SK-N-MC (cell line): ENCODE measurements at places on chromosomes 11 and 22.

DNA sequence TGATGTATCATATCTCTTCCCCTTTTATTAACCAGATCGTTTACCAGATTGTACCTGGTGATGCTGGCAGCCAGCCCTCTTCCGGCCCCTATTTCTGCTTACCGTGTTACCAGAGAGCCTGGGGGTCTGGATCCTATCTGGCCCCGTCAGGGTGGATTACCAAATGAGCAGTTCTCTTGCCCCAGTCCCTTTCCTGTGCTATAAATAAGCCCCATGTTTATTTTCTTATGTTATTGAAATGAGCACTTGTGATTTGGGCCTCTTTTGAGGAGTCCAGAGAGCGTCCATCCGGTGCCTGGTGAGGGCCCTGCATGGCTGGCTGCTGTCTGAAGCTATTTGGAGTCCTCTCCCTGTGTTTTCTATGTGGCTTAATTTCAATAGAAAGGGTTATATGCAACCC lies 59.5 kb downstream of the ALX4 start:
- no peak for DNase-seq

- DNase-seq, result no peak
Observed at GRCh38 chr11:67648140-67648795, 2.3 kb downstream of the ACY3 start.

- no peak for DNase-seq
Observed at GRCh38 chr22:43543522-43544288, 131.9 kb downstream of the MPPED1 start.

DNA sequence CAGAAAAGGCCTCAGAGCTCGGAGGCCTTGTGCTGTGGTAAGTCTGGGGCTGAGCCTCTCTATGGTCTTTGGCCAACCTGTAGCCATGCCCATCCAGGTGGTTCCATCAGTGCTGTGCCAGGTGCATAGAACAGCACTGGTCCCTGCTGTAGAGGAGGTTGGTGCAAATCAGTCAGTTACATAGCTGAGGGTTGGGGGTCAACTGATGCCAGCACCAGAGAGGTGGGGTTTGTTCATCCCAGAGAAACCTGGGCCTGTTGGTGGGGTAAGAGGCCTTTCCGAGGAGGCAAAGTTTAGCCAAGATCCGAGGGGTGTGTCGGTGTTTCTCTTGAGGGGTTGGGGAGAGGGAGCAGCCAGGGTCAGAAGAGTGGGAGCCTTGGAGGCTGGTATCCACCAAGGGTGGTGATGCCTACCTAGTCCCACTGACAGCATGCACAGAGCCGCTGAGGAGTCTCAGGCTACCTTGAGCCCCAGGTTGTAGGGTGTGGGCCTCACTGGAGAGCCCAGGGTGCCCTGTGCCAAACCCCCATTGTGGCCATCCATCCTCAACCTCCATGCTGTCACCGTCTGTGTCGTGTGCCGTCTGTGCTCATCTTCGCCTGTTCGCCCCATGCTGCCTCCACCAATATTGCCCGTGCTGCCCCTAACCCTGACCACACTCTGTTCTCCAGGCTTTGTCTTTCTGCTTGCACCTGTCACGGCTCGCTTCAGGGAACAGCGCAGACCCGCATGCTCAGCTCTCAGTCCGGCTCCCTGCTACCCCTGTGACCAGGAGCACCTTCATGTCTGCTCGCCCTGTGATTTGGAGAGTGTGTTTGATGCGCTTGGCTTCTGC lies 78.7 kb upstream of the SUSD2 start:
- DNase-seq, result no peak

DNA sequence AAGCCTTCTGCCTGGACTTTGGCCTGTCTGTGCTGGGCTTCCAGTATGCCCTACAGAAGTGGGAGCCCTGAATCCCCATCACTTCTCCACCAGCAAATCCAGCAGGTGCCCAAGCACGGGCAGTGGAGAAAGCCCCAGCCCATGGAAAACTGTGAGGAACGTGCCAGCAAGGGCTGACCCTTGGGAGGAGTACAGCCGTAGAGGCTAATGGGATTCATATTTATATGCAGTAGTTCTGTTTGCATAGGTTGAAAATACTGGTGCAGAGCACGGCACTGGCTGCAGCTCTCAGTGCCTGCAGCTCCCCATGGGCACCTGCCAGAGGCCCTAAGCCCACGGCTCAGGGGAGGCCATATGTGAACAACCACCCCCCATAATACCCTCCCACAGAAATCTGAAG lies 10.1 kb downstream of the NAGA start:
- DNase-seq, result no peak

DNA sequence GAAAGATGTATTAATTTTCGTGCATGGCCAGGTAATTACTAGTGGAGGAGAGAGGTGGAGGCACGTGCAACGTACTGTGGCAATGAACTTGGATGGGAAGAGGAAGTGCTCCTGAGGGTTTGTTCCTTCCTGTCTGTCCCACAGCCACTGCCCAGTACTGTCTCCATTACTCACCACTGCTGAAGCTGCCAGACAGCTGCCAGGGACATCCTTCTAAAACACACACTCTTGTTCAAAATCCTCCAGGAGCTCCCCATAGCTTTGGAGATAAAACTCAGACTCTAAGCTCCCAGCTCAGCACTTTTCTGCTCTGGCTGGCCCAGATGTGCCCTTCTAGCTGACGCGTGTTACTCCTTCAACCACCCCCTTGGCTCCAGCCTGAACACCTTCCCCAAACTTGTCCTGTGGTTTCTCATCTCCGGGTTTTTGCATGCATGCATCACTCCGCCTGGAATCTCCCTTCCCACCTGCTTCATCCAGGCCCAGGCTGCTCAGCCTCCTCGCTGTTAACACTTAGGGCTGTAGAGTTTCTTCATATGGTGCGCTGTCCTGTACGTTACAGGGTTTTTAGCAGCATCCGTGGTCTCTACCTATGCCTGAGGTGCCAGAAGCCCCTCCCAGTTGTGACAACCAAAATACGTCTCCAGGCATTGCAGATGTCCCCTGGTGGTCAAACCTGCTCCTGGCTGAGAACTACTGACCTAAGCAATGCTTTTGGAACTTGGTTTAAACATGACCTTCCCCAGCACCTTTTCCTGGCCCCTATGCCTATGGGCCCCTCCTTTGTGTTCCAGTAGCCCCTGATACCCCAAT lies 69.5 kb downstream of the C11orf91 start:
- DNase-seq, result no peak

GRCh38 chr11:64305691-64306562 lies 603 bp downstream of the ESRRA start:
- DNase-seq, result no peak

- no peak for DNase-seq
Observed at GRCh38 chr11:91164452-91164822, 941.6 kb upstream of the CHORDC1 start.

- DNase-seq, result no peak
Observed at GRCh38 chr11:22044126-22044525, 148.8 kb upstream of the ANO5 start.

DNA sequence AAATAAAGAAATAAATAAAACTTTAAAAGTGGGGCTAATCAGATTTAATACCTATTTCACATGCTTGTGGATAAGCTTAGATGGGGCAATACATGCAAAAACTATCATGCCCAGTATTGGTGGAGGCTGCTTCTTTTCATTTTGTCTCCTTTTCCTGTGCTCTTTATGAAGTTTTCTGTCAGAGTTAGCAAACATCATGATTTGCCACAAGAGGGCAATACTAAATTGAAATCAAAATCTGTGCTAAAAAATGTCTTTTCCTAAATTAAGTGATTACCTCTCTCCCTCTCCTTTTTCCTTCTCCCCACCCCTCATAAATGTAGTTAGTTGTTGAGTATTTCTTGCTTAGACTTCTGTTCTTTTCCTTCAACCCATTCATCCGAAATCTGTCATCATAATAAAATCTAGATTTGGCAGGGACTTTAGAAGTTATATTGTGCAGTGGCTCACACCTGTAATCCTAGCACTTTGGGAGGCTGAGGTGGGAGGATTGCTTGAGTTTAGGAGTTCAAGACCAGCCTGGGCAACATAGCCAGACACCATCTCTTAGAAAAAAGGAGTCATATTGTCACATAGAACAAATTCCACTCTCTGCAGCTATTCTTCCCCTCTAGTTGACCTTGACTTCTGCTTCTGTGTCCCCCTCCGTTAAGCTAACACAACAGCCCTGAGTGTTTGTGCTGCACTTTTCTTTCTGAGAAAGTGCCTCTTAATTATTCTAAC lies 4.7 kb upstream of the ARHGAP42 start:
- no peak for DNase-seq

- no peak for DNase-seq
Observed at GRCh38 chr11:17250561-17251350, 25.8 kb upstream of the NUCB2 start.

DNA sequence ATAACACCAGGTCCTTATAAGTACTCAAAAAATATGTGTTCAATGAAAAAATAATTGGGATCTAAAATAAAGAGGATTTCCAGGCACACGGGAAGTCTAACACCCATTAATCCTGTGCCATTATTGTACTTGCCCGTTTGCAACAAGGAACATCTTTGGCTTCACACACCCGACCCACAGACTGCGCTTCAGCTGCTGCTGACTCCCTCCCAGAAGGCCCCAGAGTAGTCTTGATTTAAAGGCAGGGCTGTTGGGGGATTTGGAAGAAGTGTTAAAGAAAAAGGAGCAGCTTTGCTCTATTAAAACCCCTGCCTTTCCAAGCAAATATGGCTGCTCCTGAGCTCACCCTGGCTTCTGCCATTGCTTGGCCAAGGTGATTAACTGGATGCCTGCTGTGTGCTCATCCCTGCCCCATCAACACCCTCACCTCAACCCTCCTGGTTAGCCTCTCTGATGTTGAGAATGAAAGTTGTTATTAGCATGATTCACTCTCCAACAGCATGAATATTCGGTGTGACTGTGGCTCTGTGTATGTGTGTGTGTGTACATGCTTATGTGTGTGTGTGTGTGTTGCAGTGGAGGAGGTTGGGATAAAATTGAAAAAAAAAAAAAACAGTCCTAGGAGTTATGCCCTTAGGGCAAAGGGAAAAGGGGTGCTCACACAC lies 76.1 kb downstream of the KIRREL3 start:
- no peak for DNase-seq

DNA sequence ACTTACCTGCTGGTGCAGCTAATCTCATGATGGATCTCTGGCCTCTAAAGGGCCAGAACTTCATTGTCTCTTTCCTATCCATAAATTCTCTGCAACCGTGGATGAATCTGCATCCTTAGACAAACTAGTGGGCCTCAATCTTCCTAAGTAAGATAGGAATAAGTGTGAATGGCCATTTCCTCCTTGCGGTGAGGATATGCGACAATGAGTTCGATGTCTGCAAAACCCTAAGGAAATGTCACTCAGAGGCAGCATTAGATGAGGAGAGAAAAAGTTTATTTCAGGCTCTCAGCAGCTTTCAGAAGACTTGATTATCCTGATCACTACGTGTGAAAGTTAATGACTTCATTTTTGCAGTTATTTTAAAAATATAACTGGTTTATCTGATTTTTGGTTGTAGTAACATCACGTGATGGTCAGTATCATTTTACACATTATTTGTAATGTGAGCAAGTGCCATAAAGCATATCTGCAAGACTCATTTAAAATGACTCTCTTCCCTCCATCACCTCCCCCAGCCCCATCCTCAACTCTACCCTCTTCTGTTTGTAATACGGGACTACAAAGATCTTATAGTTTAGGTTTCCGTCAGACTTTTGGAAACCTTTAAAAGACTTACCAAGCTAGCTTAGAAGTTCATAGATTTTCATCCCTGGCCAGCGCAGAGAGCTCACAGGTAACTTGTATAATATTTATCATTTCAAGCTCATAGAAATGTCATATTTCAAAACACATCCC lies 10.2 kb downstream of the GRAP2 start:
- no peak for DNase-seq

DNA sequence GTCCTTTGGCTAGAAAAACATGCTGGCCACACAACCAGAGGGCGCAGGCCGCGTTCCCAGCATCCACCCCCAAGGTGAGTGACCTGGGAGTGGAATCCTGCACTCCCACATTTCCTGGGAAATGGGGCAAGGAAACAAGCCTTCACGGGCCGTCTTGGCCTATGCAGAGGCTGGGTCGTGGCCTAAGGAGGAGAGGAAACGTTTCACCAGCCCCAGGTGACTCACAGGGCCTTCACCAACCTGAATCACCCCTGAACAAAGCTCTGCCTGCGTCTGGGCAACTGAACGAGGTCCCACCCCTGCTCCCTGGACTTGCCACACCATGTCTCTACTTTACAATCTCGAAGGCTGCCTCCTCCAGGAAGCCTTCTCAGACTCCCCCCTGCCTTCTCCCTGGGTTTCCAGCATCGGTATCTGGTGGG lies 13.2 kb downstream of the MYH9 start:
- DNase-seq, result no peak

GRCh38 chr11:114447892-114448291 lies 8.6 kb downstream of the REXO2 start:
- peak; percentile 44 for DNase-seq

- no peak for DNase-seq
Observed at GRCh38 chr11:82775736-82776346, 42.2 kb upstream of the FAM181B start.
